Right atrium auricular region (tissue), 2 donors: ENCODE measurements at places on chromosomes 11 and 22. TPM values are rescaled to one million over a fixed set of nuclear protein-coding genes. Genes with fewer than 3 reads are reported as not detected.
A peak's percentile ranks its signal among the peaks of the same experiment; 100 is the strongest.

GRCh38 chr11:12799334-12799835 is 125.2 kb downstream of the TEAD1 start:
- H3K4me1 ChIP-seq: no peaks in the 10 kb centered on the region
- no peak overlapping the region for H3K4me3 ChIP-seq
- peak overlapping the region; percentile 1 for H3K27ac ChIP-seq
- H3K27me3 ChIP-seq: no peaks in the 10 kb centered on the region
- H3K36me3 ChIP-seq: no peaks in the 10 kb centered on the region
- no peak for DNase-seq

GRCh38 chr11:70029115-70029860 is 48.8 kb upstream of the ANO1 start:
- no peaks in the 10 kb centered on the region for H3K4me1 ChIP-seq
- no peaks in the 10 kb centered on the region for H3K27me3 ChIP-seq
- H3K27ac ChIP-seq: peak overlapping the region; percentile 29
- no peak overlapping the region for H3K4me3 ChIP-seq
- H3K36me3 ChIP-seq: no peaks in the 10 kb centered on the region
- no peak for DNase-seq

DNA sequence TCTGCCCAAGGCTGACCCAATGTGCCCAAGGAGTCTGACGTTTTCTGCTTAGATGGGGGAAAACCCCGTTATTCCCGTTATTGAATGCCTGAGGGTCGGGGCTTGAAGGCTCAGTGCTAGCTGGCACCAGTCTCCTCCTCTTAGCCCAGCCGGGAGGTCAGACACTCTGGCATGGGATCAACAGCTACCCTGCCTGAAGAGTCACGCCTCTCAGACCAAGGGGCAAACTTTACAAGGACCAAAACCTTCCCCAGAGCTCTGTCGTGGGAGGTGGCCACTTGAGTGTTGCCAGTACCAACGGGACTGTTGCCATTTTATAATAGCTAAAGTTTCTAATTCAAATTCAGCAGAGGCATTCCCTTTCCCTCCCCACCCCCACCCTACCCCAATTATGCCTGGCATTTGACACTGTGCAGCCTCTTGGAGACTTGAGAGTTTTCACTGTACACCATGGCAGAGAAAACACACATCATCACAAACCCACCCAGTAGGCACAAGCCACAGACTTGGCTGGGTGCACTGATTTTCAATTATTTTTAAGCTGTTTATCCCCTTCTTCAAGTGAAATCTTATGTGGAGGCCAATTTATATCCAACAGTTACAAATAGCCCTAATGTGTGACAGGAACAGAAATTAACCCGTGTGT is 137.5 kb upstream of the SYT13 start:
- no peak overlapping the region for H3K27ac ChIP-seq
- DNase-seq: no peak
- H3K4me1 ChIP-seq: peaks cover 9% of the 10 kb centered on the region
- no peaks in the 10 kb centered on the region for H3K27me3 ChIP-seq
- no peak overlapping the region for H3K4me3 ChIP-seq
- no peaks in the 10 kb centered on the region for H3K36me3 ChIP-seq

The PLAAT5 gene
- 5.3 TPM for total RNA-seq

The OR2D2 gene
- not detected for total RNA-seq

The MYRF gene
- total RNA-seq: 7.0 TPM
